ENCODE measurements at places on chromosomes 3 and 15. TPM values are rescaled to one million over a fixed set of nuclear protein-coding genes. Genes with fewer than 3 reads are reported as not detected.

Gene FETUB
- 0.26 TPM for polyA plus RNA-seq

Gene PRKCI
- 58.0 TPM for polyA plus RNA-seq

Gene LMCD1
- 21.8 TPM for polyA plus RNA-seq

Gene CHRNA7
- 4.6 TPM for polyA plus RNA-seq

Gene IFT122
- 10.2 TPM for polyA plus RNA-seq

Gene ST6GAL1
- polyA plus RNA-seq, result 17.6 TPM

Gene IQCF6
- not detected for polyA plus RNA-seq

Gene KNSTRN
- polyA plus RNA-seq, result 80.4 TPM

Gene CEMIP
- polyA plus RNA-seq, result 0.27 TPM

Gene EFHB
- 1.4 TPM for polyA plus RNA-seq

Gene ALAS1
- polyA plus RNA-seq, result 17.8 TPM

Gene GCNT3
- not detected for polyA plus RNA-seq

Gene ACVR2B
- 25.3 TPM for polyA plus RNA-seq

Gene CCR2
- not detected for polyA plus RNA-seq

Gene NME9
- polyA plus RNA-seq, result 2.0 TPM

Gene C3orf49
- polyA plus RNA-seq, result not detected

Gene PLSCR5
- polyA plus RNA-seq, result not detected

Gene CASR
- polyA plus RNA-seq, result 0.03 TPM

Gene SLC28A1
- not detected for polyA plus RNA-seq

Gene TMEM158
- 9.6 TPM for polyA plus RNA-seq

Gene PIF1
- polyA plus RNA-seq, result 106 TPM

Gene CCDC191
- polyA plus RNA-seq, result 1.5 TPM

Gene DCUN1D1
- polyA plus RNA-seq, result 26.8 TPM

Gene ELL3
- polyA plus RNA-seq, result 12.0 TPM

Gene SEC62
- 306 TPM for polyA plus RNA-seq

Gene CCDC80
- polyA plus RNA-seq, result 6.0 TPM

Gene CP
- 3.6 TPM for polyA plus RNA-seq

Gene GHSR
- polyA plus RNA-seq, result not detected

Gene NFKBIZ
- polyA plus RNA-seq, result 14.1 TPM

Gene GOLGA8M
- polyA plus RNA-seq, result not detected

Measured in GM23338 (cell line).